ENCODE measurements at places on chromosomes 4 and X. TPM values are rescaled to one million over a fixed set of nuclear protein-coding genes. Genes with fewer than 3 reads are reported as not detected.

Gene ZNF630
- total RNA-seq: 0.87 TPM

Gene SPANXN2
- total RNA-seq: not detected

Gene DCAF12L2
- total RNA-seq: not detected

Gene ADH1C
- total RNA-seq: 5.4 TPM

Gene GDPD2
- total RNA-seq: not detected

Gene DUSP21
- total RNA-seq: not detected

Gene PRMT9
- total RNA-seq: 5.8 TPM

Gene EPHA5
- 0.06 TPM for total RNA-seq

Gene HPRT1
- 30.0 TPM for total RNA-seq

Gene SMIM10L2A
- 0.14 TPM for total RNA-seq

Gene RASL11B
- 0.40 TPM for total RNA-seq

Gene VCX3A
- not detected for total RNA-seq

Gene ART3
- 218 TPM for total RNA-seq

Gene ALG13
- 18.5 TPM for total RNA-seq

Gene WNK3
- total RNA-seq: 0.18 TPM

Gene CSAG1
- total RNA-seq: not detected

Gene GYPA
- total RNA-seq: not detected

Gene SLC16A2
- 2.1 TPM for total RNA-seq

Gene PHOX2B
- not detected for total RNA-seq

Gene RTL3
- not detected for total RNA-seq

Gene ZCCHC18
- total RNA-seq: not detected

Gene PAGE5
- not detected for total RNA-seq

Gene TRIML2
- total RNA-seq: not detected

All from psoas muscle (tissue), 8 donors.